ENCODE measurements at places on chromosomes 12 and 14. TPM values are rescaled to one million over a fixed set of nuclear protein-coding genes. Genes with fewer than 3 reads are reported as not detected.

MMP19 gene
- 16.1 TPM for total RNA-seq

IL22 gene
- not detected for total RNA-seq

DDHD1 gene
- total RNA-seq, result 28.5 TPM

MON2 gene
- 63.6 TPM for total RNA-seq

KRT3 gene
- not detected for total RNA-seq

TMPRSS12 gene
- not detected for total RNA-seq

RIC8B gene
- 14.8 TPM for total RNA-seq

ACOT4 gene
- 0.73 TPM for total RNA-seq

KRT86 gene
- total RNA-seq, result under 0.01 TPM

B3GNT4 gene
- total RNA-seq, result not detected

IQSEC3 gene
- total RNA-seq, result not detected

TROAP gene
- 1.8 TPM for total RNA-seq

HOTAIR gene
- not detected for total RNA-seq

VASH1 gene
- 1.3 TPM for total RNA-seq

TMEM229B gene
- 1.6 TPM for total RNA-seq

TOMM20L gene
- not detected for total RNA-seq

CISTR gene
- total RNA-seq, result not detected

NPAS3 gene
- 1.3 TPM for total RNA-seq

MGP gene
- total RNA-seq, result not detected

PALS1 gene
- 17.6 TPM for total RNA-seq

ASCL4 gene
- not detected for total RNA-seq

INHBE gene
- total RNA-seq, result 0.85 TPM

GAS2L3 gene
- total RNA-seq, result 24.5 TPM

LPAR5 gene
- total RNA-seq, result not detected

SLCO1B1 gene
- not detected for total RNA-seq

NIN gene
- total RNA-seq, result 30.1 TPM

MYBPC1 gene
- not detected for total RNA-seq

DGLUCY gene
- total RNA-seq, result 63.4 TPM

PIGH gene
- 14.8 TPM for total RNA-seq

FAM181A gene
- not detected for total RNA-seq

CCDC198 gene
- not detected for total RNA-seq

KCNA5 gene
- not detected for total RNA-seq

TSHR gene
- 2.3 TPM for total RNA-seq

UNC79 gene
- 0.12 TPM for total RNA-seq

CD69 gene
- not detected for total RNA-seq

SLC38A4 gene
- total RNA-seq, result 11.0 TPM

CLEC2B gene
- 18.8 TPM for total RNA-seq

P2RX2 gene
- not detected for total RNA-seq

CCDC38 gene
- not detected for total RNA-seq

SLC25A47 gene
- total RNA-seq, result 0.16 TPM

FAM90A1 gene
- total RNA-seq, result 0.16 TPM

NID2 gene
- total RNA-seq, result 291 TPM

OGFOD2 gene
- 10.4 TPM for total RNA-seq

RPL41 gene
- 982 TPM for total RNA-seq

RPL10L gene
- not detected for total RNA-seq

DBX2 gene
- 0.12 TPM for total RNA-seq

GYS2 gene
- total RNA-seq, result not detected

ARID4A gene
- 10.2 TPM for total RNA-seq

CCDC177 gene
- total RNA-seq, result not detected

SMCO2 gene
- total RNA-seq, result not detected

SLC8A3 gene
- not detected for total RNA-seq

TPH2 gene
- not detected for total RNA-seq

CAPZA3 gene
- total RNA-seq, result not detected

TAS2R42 gene
- not detected for total RNA-seq
